ENCODE measurements at places on chromosomes 7 and 10.

DNA sequence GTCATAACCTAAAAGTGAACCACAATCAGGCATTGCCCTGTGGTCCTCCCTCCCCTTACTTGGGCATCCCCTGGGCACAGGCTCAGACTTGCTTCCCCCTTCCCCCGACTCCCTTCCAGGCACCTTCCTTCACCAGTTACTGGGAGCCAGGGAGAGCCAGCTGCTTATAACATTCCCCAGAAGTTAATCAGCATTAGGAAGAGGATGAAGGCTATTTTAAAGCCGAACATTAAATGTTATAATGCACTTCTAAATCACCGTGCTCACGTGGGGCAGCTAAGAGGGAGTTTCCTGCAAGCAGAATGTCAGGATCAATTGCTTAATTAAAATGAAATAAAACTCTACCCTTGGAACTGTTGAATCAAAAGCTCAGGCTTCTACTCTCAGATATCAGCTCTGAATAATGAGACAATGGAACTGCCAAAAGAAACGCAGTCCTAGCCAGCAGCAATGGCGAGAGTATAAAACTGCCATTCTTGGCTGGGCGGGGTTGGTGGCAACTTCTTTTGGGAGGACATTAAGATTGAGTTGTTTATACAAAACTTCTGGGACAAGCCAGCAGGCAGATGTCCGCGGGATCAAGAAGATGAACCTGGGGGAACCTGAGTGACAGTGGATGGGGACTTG, 169.5 kb downstream of the FANK1 start:
- no peak for DNase-seq

DNA sequence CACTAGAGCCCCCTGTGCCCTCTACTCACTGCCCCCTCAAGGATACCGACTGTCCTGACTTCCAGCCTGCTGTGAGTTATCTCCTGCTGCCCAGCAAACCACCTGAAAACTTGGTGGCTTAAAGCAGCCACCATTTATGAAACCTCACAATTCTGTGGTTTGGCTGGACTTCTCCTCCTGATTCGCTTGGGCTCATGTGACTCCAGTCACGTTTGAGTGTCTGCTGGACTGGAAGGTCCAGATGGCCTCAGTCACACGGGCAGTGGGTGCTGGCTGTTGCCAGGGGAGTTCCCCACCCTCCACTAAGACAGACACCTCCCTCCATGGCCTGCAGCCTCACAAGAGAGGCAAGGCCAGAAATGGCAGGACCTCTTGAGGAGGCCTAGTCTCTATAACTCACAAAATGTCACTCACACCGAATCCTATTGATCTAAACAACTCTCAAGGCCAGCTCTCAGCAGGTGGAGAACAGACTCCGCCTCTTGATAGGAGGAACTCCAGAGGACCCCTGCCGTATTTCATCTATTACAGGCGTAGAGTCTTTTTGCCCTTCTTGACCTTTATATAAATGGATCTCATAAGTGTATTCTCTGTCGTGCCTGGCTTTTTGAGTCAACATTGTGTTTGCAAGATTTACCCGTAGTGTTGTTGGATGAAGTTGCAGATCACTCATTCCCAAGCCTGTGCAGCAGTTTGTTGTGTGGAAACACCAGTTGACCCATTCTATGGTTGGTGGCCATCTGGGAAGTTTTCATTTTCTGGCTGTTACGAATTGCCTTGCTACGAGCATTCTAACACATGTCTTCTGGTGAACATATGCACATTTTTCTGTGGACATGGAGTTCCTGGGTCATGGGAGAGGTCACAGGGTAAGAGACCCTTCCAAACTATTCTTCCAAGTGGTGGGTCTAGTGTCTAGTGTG, 48.3 kb downstream of the ZMIZ1 start:
- no peak for DNase-seq

DNA sequence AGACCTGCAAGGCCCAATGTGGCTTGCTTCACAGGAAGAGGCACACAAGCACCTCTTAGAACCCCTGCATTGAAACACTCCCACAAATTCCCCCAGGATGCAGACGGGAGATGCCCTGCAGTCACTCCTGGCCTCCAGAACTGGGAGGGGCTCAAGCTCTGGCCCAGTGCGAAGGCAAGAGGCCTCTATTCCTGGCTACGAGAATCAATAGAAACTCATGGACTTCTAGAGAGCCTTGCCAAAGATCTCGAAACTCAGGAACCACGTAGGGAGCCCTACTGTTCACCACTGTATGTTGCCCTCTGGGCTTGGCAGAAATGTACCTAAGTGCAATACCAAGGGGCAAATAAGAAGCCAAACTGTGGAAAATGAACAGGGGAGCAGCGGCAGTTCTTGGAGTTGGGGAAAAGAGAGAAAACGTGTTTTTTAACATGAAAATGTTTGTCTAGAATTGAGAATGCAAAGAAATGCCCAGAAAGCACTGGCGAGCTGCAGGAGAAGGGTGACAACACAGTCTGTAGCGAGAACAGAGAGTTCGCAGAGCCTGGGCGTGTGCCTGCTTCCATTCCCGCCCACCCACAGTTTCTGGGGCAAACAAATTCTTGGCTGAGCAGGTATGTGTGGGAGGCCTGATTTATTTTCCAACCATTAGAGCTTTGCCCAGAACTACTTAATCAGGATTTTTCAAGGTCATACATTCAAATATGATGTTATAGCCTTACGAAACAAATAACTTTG, 260.5 kb upstream of the KLF14 start:
- DNase-seq, result peak; percentile 86

GRCh38 chr10:14456870-14457266, 126.1 kb upstream of the FRMD4A start:
- DNase-seq, result no peak

DNA sequence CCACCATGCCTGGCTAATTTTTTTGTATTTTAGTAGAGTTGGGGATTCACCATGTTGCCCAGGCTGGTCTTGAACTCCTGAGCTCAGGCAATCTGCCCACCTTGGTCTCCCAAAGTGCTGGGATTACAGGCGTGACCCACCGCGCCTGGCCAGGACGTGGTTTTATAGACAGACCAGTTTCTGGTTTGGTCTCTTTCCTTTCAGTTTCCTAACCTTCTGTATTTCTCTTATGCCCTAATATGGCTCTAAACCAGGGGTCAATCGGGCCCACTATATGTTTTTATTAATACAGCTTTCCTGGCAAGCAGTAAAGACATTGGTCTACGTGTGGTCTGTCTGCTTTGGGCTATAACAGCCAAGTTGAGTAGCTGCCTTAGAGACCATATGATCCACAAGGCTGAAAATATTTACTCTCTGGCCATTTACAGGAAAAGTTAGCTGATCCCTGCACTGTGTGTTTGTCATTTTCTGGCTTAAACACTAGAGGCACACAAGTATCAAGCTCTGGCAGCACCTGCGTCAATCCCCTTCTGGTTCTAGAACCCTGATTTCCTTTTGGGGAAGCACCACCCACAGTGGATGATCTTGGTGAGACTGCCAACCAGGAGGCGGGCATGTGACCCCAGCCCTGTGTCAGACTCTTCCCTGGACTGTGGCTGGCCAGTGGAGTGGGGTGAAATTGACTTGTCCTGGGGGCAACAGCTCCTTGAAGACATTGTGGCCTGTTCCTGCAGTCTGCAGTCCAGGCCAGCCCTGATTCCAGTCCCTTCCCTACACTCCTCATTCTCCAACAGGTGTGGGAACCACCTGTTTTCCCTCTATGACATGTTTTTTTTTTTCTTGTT, 497.2 kb downstream of the PLXNA4 start:
- no peak for DNase-seq

GRCh38 chr7:108017776-108018151, 14.8 kb upstream of the LAMB1 start:
- DNase-seq, result no peak

DNA sequence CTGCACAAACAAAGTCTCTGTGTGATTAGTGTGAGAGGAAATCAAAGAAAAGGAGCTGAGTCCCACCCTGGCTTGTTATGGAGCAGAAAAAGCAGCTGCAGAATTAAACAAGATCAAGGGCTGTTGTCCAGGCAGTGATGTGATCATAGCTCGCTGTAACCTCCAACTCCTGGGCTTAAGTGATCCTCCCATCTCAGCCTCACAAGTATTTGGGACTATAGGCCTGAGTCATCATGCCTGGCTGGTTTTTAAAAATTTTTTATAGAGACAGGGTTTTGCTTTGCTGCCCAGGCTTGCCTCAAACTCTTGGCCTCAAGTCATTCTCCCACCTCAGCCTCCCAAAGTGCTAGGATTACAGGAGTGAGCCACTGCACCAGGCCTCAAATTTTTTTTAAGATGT, 88.9 kb downstream of the IPMK start:
- DNase-seq, result peak; percentile 34

DNA sequence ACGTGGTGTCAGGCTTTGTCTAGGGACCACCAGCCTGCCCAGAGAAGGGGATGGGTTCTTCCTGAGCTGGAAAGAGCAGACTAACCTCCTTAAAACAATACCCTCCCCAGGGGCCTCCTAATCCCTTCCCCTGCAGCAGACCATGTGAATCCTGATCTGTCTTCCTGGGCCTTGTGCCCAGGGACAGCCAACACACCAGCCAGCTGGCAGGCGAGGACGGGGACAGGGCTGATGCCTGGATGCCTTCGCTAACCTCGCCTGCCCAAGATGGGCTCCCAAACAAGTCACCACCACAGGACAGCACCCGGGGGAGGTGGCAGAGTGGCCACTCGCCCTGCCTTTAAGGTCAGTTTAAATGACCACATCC, 17.6 kb downstream of the PODXL start:
- DNase-seq, result no peak

DNA sequence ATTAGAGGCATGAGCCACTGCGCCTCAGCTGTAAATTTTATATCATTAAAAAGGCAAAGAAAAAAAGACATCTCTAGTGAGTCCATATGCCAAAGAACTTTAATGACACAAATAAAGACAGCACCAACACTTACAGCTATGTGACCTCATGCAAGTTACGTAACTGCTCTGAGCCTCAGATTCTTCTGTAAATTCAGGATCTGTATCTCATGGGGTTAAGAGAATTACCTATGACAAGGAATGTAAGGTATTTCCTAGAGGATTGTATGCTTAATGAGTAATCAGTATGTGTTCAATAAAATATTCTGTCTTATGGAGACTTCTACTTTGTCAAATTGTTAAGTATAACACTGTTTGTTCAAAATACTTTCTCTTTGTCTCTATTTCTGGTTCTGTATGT, 274.0 kb upstream of the GLI3 start:
- peak; percentile 16 for DNase-seq

DNA sequence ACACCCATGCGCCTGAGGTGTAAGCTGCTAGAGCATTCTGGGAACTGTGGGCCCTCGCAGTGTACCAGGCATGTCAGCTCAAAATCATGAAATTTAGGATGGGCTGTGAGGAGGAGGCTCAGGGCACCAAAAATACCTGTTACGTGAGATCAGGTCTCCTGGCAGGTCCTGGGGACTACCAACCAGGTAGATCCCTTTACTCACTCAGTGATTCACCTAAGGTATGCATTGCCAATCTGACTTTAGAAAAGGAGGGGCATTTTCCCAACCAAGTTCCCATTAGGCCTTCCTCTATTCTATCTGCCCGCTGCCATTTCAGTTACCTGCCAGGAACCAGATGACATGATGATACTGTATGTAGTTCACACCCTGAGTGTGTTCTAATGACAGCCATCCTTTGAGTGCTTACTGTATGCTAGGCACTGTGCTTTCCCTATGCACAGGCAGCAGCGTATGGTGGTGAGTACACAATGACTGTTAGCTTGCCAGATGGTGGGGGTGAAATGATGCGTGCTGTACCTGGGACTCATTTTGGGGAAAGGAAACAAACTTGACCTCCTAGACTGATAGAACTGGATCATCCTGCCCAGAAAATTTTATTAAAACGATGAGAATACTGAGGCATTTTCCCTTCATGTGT, 62.0 kb downstream of the CFAP58 start:
- DNase-seq, result peak; percentile 27

- DNase-seq, result no peak
These were observed 94.3 kb downstream of the IPMK start for GRCh38 chr10:58173391-58173790.

GRCh38 chr7:50327443-50327842, 22.9 kb downstream of the IKZF1 start:
- no peak for DNase-seq

- DNase-seq, result no peak
These were observed 48.7 kb downstream of the C1GALT1 start for GRCh38 chr7:7231000-7231399.

GRCh38 chr10:87585565-87586514, 73.8 kb upstream of the PAPSS2 start:
- DNase-seq, result peak; percentile 93

DNA sequence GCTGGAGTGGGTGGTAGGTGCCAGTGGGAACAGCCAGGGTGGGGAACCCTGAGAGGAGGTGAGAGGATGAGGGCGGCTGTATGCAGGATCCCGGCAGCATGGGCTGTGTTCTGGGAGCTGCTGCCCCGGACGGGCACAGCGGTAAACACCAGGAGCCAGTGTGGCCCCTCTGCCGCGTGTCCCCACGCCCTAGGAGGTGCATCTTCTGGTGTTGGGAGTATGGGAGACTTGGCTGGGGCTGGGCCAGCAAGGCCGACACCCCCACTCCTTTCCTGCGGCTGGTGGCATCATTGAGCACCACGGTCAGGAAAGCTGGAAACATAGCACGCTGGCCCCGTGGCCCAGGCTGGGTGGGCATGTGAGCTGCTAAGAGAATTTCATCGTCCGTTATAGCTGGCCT, 24.4 kb upstream of the JAKMIP3 start:
- no peak for DNase-seq

DNA sequence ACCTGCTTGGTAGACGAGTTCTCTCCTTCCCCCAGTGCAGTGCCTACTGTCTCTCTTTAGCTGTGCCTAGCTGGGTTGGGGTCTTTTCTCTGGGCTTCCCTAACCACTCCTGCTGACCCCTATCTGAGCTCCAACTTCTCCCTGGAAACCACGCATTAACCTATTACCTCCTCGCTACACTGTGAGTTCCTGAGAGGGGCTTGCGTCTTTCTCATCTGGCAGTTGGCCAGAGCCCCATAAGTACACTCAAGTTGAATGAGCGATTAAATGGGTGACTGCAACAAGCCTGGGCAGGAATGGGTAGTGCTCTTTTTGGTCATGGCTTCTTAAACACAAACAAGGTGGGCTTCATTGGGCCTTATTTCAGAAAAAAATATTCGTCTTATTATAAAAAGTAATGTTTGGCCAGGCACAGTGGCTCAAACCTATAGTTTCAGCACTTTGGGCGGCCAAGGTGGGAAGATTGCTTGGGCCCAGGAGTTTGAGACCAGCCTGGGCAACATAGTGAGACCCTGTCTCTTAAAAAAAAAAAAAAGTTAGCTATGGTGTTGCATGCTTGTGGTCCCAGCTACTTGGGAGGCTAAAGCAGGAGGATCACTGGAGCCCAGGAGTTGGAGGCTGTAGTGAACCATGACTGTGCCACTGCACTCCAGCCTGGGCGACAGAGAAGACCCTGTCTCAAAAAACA, 41.4 kb downstream of the SYPL1 start:
- peak; percentile 59 for DNase-seq

- DNase-seq, result no peak
These were observed 61.4 kb upstream of the CTBP2 start for GRCh38 chr10:125221716-125222115.

- no peak for DNase-seq
These were observed 5.9 kb upstream of the INHBA start for GRCh38 chr7:41708581-41709358.

- DNase-seq, result peak; percentile 79
These were observed 24.8 kb upstream of the SLIT1 start for GRCh38 chr10:97210543-97210960.

- no peak for DNase-seq
These were observed 605.8 kb downstream of the PTPRN2 start for GRCh38 chr7:157981778-157982177.

GRCh38 chr10:100879741-100880360, 32.9 kb upstream of the SLF2 start:
- DNase-seq, result no peak

GRCh38 chr7:127755965-127756364, 104.0 kb downstream of the SND1 start:
- DNase-seq, result no peak

Measured in MCF 10A (cell line).